ENCODE measurements at places on chromosomes 6 and 20. TPM values are rescaled to one million over a fixed set of nuclear protein-coding genes. Genes with fewer than 3 reads are reported as not detected.
A peak's percentile ranks its signal among the peaks of the same experiment; 100 is the strongest.

- DNase-seq = peak; percentile 91
Measured at GRCh38 chr6:110815015-110815410, 256 bp downstream of the CDK19 start.

DNA sequence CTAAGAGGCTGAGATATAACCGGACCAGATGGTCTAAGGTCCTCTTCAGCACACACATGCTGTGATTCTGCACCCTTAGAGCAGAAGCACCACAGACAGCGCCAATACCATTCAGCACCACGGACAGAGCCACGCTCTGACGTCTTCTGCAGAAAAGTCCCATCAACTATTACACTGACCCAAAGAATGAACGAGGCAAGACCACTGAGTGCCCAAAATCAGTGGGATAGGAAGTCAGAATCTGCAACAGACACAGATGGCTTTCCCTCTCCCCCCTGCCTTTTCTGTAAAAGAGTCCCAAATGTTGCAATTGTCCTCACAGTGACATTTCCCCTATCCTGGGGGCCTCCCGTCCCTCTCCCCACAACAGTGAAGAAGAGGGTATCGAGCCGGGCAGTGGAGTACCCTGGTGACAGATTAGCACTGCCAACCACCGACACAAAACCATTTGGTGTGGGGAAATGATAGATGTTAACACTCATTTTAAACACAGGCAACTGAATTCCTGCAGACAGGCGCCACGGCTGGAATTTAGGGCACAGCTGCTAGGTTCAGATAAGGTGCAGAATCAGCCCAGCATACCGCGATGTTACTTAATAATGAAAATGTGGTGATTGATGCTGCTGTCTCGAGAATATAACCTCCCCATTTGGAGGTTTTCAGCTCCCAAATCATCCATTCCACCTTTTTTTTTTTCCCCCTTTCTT is 66.6 kb upstream of the CTNNBL1 start:
- DNase-seq = no peak

- DNase-seq = no peak
Measured at GRCh38 chr6:3229566-3230178, 2.2 kb upstream of the TUBB2B start.

GRCh38 chr20:46111028-46111835 is 6.9 kb upstream of the CD40 start:
- no peak for DNase-seq

DNA sequence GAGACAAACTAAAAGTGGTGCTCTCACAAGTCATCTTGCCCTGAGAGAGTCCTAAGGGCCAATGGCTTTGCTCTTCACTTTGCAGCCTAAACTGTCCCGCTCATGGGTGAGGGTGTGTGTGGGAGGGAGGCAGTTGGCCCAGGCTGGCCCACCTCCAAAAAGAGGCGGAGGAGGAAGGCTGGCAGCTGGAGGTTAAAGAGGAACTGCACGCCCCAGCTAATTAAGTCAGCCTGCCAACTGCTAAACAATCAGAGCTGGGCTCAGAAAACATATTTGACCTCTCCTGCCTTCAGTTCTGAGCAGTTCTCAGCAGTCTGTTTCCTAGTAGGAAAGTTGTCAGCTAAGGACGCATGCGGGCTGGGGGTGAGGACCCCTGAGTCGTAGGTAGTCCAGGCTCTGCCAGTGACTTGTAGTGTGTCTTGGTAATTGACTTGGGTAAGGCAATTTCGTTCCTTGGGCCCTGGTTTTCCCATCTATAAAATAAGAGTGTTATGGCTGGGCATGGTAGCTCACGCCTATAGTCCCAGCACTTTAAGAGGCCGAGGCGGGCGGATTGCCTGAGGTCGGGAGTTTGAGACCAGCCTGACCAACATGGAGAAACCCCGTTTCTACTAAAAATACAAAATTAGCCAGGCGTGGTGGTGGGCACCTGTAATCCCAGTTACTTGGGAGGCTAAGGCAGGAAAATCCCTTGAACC is 17.0 kb downstream of the GSS start:
- DNase-seq = no peak

DNA sequence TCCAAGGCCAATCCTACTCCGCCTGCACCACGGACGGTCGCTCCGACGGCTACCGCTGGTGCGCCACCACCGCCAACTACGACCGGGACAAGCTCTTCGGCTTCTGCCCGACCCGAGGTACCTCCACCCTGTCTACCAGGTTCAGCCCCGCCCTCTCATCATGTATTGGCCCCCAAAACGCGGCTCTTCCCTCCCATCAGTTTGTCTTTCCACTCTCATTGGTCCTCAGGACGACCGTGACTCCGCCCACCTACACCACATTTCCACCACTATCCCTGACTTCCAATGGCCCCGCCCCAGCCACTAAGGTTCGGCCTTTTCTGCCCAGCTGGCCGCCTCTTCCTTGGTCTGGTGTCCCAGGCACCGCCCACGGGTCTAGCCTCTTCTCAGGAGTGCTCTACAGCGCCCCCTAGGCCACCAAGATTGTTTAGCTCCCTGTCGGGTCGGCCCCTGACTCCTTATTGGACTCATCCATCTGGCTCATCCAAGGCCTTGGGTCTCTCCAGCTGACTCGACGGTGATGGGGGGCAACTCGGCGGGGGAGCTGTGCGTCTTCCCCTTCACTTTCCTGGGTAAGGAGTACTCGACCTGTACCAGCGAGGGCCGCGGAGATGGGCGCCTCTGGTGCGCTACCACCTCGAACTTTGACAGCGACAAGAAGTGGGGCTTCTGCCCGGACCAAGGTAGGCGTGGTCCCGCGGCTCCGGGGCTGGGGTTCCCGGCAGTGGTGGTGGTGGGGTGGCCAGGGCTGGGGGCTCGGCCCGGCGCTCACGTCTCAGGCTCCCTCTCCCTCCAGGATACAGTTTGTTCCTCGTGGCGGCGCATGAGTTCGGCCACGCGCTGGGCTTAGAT is 3.1 kb downstream of the MMP9 start:
- DNase-seq = no peak

GRCh38 chr6:20946022-20946421 is 411.8 kb downstream of the CDKAL1 start:
- DNase-seq = no peak

GRCh38 chr6:54070025-54070424 is 41.2 kb upstream of the MLIP start:
- no peak for DNase-seq

NMBR gene
- total RNA-seq = not detected

E2F1 gene
- total RNA-seq = 7.5 TPM

ECT2L gene
- not detected for total RNA-seq

OR12D3 gene
- total RNA-seq = not detected

AGER gene
- 4.9 TPM for total RNA-seq

GGTLC1 gene
- total RNA-seq = not detected

MTO1 gene
- 18.4 TPM for total RNA-seq
